Thoracic aorta (tissue), 2 donors: ENCODE measurements at places on chromosomes 4 and X.

DNA sequence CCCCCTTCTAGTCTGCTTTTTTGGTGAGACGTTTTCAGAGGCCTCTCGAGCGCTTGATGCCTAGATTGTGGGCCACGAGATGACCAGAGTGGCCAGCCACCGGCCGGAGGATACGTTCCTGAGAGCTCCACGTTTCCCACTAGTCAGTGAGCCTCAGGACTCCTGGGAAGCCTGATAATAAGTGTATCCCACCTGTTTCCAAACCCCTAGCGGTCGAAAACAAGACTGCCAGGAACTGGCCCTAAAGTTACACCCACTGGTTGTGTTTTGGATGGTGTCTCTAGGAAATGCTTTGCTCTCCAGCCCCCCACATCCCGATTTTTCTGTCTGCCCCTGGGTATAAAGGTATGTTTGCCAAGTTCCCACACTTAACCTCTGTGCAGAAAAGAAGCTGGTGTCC, 4.6 kb upstream of the RS1 start:
- DNase-seq: no peak

- no peak for DNase-seq
Observed at GRCh38 chr4:109816082-109816442, 500 bp downstream of the GAR1 start.

DNA sequence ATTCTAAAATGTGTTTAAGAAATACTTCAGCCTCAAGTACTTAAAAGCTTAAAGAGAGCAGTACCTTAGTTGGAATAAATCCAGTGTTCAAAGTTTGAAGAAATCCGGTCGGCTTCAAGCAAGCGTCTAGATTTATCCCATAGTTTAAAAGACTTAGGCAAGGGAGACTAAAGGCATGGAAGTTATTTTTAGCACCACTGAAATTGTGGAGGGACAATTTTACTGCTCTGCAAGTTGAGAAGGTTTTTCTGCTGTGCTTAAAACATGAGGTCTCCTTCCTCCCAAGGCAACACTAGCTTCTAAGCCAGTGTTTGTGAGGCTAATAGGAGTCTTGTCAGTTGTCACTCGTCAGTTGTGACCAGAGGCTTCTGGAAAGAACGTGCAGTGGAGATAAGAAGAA, 183.5 kb downstream of the MSL3 start:
- no peak for DNase-seq

- DNase-seq: no peak
Observed at GRCh38 chrX:71400710-71401109, 34.6 kb downstream of the TAF1 start.

DNA sequence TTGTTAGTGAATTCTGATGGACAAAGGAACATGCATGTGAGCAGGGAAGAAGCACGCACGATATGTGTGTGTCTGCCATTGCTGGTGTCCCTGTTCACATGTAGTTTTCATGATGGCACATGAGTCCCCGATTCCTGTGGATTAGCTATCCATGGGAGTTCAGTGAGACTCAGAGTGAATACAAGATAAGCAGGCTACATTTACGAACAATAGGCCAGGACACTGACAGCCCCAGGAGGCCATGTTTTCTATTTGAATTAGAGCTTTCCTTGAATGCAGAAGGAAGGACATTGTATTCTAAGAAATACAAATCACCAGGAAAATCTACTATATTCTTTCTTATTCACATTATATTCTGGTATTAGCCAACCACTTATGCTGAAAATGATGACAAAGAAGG, 171.4 kb downstream of the PPP1R2C start:
- no peak for DNase-seq

- no peak for DNase-seq
Observed at GRCh38 chrX:24260842-24261550, 52.9 kb downstream of the SUPT20HL2 start.

DNA sequence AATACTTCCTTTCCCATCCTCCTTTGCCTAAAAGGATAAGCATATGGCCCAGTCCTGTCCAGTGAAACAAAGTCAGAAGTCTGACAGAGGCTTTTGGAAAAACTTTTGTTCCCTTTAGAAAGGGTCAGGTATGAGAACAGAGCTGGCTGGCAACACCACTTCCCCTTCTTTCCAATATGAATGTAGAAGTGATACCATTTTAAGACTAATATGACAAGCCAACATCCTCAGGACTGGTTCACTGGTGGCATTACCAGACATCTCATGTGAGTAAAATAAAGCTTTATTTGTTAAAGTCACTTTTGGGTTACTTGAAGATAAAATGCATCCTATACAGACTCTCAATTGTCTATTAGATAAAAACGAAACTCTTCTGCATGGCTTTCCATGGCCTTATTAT, 83.6 kb upstream of the PTCHD1 start:
- DNase-seq: no peak

- DNase-seq: no peak
Observed at GRCh38 chrX:134396174-134396573, 63.8 kb upstream of the HPRT1 start.

GRCh38 chrX:135596495-135596894, 76.0 kb downstream of the INTS6L start:
- no peak for DNase-seq
